ENCODE measurements at places on chromosomes 7 and 10.

- DNase-seq = no peak
These were observed 97.0 kb downstream of the C10orf105 start for GRCh38 chr10:71622616-71623015.

DNA sequence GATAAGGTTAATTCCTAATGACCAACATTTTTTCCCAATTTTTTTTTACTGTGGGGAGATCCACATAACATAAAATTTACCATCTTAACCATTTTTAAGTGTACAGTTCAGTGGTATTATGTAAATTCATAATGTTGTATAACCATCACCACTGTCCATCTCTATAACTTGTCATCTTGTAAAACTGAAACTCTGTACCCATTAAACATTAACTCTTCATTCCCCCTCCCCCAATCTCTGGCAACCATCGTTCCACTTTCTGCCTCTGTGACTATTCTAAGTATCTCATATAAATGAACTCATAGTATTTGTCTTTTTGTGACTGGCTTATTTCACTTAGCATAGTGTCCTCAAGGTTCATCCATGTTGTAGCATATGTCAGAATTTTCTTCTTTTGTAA, 46.0 kb upstream of the HPS1 start:
- DNase-seq = no peak

GRCh38 chr7:55261386-55261770, 103.8 kb upstream of the LANCL2 start:
- no peak for DNase-seq

- peak; percentile 13 for DNase-seq
These were observed 414.8 kb upstream of the MKI67 start for GRCh38 chr10:128540781-128541761.

GRCh38 chr7:98464558-98464940, 63.7 kb upstream of the BAIAP2L1 start:
- DNase-seq = no peak

GRCh38 chr10:58511765-58512490, 744 bp upstream of the BICC1 start:
- DNase-seq = no peak

DNA sequence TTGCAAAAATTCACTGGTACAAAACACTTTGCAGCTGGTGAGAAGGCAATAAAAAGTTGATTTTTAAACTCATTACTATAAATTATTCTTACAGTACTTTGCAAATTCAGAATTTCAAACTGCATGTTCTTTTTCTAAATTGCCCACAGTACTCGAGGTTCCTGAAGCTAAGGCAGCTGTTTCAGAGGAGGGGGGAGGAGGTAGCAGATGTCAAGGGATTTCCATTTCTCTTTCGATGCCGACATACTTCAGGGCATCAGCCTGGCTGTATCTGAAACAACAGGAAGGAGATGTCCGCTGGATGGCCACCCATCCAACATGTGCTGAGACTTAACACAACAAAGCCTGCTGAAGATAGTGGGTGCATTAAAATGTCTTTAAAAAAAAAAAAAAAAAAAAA, 76.7 kb downstream of the EZH2 start:
- no peak for DNase-seq

- no peak for DNase-seq
These were observed 210.5 kb downstream of the CHCHD3 start for GRCh38 chr7:132871419-132871818.

GRCh38 chr10:103224133-103224532, 21.6 kb upstream of the RPEL1 start:
- no peak for DNase-seq

GRCh38 chr7:6226194-6226799, 46.1 kb downstream of the CYTH3 start:
- DNase-seq = no peak

- DNase-seq = no peak
These were observed 68.0 kb upstream of the PPP1R3C start for GRCh38 chr10:91700788-91701444.

DNA sequence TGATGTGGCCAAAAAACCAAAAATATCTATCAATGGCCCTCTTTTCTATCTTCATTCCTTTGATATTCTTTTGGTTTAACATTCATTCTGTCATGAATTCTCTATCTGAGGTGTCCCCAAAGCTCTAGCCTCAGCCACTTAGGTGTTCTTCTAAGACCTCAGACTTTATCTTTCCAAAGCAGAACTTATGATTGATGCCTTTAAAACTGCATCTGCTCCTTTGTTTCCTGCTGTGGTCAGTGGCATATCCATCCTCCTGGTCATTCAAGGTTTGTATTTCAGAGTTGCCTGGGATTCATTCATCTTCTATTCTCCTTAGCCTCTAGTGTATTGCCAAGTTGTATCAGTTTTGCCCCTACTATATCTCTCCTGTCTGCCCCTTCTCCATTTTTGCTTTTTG, 30.6 kb downstream of the FHIP2A start:
- DNase-seq = no peak

DNA sequence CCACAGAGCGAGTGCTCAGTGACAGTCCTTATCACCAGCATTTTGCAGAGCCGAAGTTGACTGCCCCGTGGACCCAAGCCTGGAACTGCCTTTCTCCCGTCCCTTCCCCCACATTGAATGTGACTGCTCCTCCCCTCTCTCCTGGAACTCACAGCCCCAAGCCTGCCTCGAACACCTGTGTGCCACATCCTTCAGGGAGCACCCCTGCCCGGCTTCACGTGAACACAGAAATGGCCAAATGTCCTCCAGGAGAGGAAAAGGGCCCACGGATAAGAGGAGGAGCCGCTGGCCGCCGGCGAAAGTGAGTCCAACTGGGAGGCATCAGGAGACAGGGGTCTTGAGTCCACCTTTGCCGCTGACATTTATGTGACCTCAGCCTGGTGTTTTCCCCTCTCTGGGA, 16.2 kb downstream of the STX1A start:
- no peak for DNase-seq

DNA sequence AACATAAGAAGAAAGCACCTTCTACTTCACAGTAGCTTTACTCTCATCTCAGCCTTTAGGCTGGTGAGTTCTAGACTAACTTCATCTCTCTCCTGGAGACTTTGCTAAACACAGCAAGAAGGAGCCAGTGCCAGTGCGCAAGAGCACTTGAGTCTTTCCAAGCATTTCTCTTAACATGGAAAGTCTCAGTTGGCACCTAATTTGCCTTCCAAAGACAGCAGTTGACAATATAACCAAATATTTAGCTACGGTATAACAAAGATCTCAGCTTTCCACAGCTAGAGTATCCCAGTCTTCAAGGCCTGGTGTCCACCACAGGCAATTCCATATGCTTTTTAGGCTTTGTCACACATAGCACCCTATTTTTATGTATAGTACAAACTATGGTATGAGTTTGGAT, 1204.9 kb downstream of the CNTNAP2 start:
- DNase-seq = no peak

DNA sequence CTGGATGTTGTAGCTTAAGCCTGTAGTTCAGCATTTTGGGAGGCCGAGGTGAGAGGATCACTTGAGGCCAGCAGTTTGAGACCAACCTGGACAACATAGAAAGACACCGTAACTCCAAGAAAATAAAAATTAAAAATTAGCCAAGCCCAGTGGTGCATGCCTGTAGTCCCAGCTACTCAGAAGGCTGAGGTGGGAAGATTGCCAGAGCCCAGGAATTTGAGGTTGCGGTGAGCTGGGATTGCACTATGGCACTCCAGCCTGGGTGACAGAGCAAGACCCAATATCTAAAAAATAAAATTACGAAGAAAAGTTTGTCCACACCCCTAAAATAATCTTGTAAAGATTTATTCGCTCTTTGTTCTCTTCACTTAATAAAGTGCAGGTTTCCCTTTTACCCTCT, 951.0 kb downstream of the TYW1 start:
- no peak for DNase-seq

DNA sequence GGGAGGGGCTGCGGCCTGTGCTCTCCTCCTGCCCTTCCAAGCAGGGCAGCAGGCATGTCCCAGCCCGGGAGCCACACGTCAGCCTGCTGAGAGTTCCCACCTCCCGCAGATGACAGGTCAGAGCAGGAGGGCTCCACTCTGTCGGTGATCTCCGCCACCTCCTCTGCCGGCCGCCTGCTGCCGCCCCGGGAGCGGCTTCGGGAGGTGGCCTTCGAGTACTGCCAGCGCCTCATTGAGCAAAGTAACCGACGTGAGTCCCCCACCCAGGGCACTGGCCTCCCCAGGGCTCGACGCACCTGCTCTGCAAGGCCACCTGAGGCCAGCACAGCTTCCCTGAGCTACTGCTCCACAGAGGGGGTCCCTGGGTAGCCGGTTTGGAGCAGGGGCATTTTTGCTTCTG, 9.4 kb downstream of the AP5Z1 start:
- no peak for DNase-seq

GRCh38 chr10:132321726-132322125, 10.3 kb upstream of the LRRC27 start:
- DNase-seq = no peak

DNA sequence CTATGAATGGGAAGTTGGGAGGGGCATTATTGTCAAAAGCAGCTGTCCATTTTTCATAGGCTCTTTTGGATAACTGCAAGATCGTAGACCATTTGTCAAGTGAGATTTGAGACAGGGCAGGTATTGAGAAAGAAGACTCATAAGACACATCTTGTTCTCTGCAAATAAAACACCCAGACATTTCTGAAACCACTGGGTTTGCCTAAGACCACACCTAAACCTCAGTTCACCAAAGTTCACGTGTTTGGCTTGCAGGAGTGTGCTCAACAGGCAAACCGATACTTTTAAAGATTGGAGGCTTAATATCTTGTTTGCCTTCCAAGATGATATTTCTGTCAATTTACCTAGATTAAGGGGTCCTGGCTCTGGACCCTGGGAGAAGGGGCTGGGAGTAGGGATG, 628.4 kb downstream of the CALN1 start:
- DNase-seq = no peak

- DNase-seq = no peak
These were observed 827.7 kb downstream of the TNS3 start for GRCh38 chr7:46754140-46754720.

- no peak for DNase-seq
These were observed 15.7 kb downstream of the UNCX start for GRCh38 chr7:1248143-1248915.

DNA sequence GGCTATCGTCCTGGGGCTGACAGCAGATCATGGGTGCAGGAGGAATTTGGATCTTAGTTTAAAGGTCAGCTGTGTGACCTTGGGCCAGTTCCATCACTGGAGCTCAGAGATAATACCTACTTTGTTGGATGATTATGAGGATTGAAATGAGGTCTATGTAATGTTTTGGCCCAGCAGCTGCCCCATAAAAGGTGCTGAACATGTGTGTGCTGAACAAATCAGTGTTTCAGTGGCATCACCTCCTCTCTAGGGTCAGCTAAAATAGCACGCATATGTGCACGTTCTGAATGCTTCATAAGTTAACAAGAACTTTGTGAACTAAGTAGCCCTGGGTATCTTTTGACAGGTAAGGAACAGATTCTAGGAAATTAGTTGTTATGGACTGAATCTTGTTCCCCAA, 84.8 kb upstream of the LRRC18 start:
- DNase-seq = no peak

DNA sequence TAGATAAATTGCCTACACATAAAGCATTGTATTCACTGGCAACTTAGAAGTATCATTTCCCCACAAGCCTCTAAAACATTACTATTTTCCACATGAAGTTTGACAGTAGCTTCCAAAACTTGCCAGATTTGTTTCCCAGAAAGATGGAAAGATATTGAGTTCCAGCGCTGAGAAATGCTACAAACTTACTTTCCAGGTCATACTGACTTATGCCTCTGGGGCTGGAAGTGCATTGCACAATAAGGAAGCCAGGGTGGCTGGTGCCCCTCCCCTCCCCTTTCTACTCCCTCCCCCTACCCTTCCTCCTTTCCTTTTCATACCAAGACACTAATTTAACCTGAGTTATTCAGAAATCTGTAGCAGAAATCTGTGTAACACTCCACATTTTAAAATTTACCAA, 212.6 kb downstream of the WDR37 start:
- no peak for DNase-seq

DNA sequence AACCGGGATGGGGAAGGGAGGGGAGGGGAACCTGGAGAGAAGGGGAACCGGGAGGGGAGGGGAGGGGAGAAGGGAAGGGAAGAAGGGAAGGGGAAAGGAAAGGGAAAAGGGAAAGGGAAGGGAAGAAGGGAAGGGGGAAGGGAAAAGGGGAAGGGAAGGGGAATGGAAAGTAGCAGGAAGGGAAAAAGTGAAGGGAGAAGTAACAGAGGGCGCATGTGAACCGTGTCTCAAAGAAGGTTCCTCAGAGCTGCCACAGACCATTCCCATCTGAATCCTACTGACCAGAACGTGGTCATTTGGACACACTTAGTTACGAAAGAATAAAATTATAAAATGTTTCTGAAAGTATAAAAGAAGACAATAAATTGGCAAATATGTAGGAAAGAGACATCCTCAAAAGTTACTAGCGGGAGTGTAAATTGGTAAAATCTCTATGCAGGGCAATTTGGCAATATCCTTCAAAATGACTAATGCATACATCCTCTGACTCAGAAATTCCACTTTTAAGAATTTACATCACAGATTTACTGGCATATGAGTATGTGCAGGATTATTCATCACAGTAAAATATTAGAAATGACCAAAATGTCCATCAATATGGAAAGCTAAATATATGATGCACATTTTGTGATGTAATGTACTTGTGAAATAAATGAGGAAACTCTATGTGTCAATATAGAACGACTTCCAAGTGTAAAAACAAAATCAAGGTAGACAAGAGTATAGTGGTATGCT, 12.9 kb downstream of the C10orf67 start:
- no peak for DNase-seq

DNA sequence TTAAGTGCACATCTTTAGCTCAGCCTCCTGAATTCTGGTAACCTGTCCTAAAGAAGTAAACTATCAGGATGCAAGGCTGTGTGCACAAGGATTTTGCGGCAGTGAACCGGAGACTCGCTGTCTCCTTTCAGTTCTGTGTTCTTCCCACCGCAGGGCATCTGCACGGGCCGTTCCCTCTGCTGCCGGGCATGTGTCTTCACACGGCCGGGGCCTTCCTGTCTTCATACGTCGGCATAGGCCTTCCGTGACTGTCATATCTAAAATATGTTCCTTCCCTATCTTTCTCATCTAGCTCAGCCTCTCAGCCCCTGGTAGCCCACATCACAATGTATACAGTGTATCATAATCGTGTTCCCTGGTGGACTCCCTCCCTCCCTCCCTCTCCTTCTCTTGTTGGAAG, 16.4 kb downstream of the PALD1 start:
- DNase-seq = no peak

DNA sequence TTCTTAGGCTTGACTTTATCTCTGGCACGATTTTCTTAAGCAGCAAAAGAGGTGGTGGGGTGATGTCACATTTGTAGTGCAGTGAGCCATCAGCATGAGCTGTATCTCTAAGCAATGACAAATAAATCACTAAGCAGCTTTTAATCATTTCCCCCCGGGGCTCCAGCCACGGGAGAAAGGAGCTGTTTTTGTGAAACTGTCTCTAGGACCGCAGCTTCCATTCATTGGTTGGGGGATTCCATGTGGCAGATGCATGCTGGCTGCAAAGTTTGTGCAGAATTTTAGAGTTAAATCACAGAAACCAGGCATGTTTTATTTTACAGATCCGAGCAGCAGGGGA, 464 bp downstream of the KIAA1217 start:
- DNase-seq = no peak

DNA sequence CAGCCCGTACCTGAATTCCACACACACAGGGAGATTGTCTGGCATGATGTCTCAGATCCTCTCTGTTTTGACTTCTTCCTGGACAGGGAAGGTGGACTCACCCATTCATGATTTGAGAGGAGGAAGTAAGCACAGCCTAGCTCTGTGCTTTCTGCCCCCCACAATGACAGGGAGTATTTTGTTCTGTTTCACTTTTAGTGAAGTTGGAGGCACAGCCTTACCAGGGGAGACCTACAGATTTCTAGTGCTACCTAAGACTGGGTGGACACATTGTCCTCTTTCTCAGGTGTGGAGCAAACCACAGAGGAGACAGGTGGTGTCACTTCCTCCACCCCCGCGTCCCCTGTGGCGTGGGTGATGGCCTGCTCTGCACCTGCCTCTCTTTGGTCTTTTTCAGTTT, 408.6 kb upstream of the PFKP start:
- no peak for DNase-seq

Data from amygdala (tissue), 56 donors.